ENCODE measurements at places on chromosomes 16 and 17.

DNA sequence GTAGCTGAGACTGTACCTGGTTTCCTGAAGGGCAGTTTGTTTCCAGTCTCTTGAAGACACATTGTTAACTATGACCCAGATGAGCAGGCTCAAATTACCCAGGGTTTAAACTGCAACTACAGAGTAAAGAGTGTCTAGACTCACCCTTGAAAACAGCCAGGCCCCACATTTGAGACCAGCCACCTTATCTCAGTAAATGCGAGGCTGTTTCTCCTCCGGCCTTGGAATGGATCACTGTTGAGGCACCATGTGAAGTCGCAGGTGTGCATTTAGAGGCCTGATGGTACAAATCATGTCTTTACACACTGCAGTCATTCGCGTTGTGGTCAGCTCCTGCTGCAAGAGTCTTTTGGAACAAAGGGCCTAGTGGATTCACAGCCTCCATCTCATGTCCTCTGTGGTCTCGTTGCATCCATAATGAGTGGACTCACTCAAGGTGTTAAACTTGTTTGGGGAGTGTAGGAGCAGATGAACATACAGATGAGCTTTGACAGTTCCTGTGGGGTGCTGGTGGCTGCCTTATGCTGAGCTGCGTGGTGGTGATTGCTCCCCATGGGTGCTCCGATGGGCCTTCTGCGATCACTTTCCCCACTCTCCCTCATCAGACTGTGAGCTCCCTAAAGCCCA is 18.5 kb upstream of the N4BP1 start:
- DNase-seq, result no peak

- DNase-seq, result no peak
Observed at GRCh38 chr17:50466371-50467113, 2.1 kb downstream of the CHAD start.

DNA sequence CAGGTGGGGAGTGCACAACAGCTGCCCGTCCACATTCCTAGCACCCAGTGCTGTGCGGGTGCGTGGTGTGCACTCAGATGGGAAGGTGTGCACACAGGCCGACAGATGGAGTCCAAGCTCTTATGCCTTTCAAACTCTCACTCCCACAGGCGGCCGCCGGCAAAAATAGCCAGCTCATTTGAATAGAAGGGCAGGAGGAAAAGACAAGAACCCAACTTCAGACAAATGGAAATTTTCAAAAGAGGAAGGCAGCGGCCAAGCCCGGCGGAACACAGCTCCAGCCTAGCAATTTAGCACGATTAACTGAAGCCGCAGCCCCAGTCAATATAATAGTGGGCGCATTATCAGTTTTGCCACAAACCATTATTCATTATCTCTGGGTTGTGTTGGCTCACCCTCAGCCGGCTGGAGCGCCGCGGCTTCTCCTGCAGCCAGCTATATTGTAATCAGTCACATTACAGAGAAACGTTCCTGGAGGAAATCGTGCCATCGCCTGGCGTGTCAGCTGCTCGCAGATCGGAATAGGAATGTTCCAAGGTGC is 103.9 kb upstream of the SEC14L1 start:
- no peak for DNase-seq

GRCh38 chr17:58351182-58351581 is 819 bp downstream of the SUPT4H1 start:
- DNase-seq, result no peak

DNA sequence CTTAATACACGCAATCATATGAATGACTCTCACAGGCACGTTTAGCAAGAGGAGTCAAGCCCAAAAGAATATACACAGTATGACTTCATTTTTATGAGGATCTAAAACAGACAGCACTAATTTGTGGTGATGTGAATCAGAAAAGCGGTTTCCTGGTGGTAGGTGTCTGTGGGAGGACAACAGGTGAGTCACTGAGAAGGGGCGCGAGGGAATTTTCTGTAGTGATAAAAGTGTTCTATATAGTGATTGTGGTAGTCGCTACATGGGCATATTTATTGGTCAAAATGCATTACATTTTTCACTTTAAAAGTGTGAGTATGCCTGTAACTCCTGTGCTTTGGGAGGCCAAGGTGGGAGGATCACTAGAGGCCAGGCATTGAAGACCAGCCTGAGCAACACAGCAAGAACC is 7.6 kb upstream of the TNRC6A start:
- no peak for DNase-seq

- no peak for DNase-seq
Observed at GRCh38 chr17:77763023-77763422, 195.5 kb upstream of the TNRC6C start.

DNA sequence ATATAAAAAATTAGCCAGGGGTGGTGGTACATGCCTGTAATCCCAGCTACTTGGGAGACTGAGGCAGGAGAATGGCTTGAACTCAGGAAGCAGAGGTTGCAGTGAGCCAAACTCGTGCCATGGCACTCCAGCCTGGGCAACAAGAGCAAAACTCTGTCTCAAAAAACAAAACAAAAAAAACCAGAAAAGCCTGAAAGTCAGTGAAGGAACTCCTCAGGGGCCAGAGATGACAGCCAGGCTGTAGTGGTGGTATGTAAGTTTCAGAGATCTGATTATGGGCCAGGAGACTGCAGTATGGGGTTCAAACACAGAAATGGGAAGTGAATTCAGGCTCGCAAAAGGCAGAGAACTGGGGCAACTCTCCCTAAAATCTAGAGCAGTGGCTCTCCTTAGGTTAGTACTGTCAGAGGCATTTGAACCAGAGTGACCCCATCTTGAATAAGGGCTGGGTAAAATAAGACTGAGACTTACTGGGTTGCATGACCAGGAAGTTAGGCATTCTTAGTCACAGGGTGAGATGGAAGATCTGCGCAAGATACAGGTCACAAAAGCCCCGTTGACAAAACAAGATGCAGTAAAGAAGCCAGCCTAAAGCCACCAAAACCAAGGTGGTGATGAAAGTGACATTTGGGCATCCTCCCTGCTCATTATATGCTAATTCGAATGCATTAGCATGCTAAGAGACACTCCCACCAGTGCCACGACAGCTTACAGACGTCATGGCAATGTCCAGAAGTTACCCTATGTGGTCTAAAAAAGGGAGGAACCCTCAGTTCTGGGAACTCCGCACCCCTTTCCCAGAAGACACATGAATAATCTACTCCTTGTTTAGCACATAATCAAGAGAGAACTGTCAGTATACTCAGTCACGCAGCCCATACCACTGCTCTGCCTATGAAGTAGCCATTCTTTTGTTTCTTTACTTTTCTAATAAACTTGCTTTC is 120.2 kb upstream of the XYLT1 start:
- DNase-seq, result no peak

GRCh38 chr17:59839651-59840328 is 53.0 kb downstream of the TUBD1 start:
- no peak for DNase-seq

DNA sequence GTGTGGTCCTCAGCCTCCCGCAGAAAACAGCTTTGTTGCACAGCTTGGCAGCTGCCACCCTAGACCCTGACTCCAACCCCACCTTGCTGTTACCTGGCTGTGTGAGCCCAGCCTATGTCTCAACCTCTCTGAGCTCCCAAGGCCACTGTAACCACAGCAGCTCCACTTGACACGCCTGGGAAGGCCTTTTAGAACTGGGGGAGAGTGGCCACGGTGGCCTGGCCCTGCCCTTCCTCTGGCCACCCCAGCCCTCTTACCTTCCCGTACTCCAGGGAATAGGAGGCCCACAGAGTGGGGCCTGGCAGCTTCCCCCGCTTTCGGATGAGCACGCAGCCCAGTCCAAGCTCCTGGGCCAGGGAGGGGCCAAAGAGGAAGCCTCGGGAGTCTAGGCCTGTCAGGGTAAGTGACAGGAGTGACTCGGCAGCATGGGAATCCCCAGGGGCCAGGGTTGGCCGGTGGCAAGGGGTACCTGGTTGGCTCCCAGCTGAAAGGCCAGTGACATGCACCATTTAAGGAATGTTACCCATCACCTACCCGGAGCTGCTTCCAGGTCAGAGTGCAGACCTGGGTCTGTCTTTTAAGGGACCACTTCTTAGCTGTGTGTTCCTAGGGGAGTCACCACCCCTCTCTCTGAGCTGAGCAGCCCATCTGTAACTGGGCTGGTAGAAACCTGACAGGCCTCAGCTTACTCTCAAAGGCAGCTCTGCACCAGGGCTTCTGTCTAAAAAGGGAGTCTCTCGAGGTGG is 1.4 kb downstream of the APRT start:
- DNase-seq, result no peak

GRCh38 chr16:29030086-29030840 is 45.4 kb downstream of the LAT start:
- DNase-seq, result no peak

DNA sequence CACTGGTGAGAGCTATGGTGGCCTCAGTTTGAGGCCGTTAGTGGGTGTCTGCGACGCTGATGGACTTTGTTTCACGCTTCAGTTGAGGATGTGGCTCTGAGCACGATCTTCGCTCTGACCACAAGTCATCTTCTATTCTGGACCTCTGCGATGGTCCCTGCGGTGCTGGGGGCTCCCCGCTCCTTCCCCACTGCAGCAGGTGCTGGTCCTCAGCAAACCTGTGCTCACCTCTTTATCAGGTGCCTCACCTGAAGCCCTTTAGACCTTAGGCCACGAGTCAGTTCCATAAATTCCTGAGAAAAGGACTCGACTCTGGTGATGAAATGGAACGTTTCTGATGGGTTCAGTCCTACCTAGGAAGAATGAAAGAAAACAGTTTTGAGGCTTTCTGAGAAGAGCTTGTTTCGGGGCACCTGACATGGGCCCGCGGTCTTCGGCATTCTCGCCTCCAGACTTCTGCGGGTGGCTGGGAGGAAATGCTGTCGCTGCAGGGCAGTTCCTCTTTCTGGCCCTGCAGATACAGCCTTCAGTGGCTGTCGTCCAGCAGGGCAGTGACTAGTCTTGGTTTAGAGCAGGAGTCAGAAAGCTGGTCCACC is 4.7 kb downstream of the KCTD5 start:
- no peak for DNase-seq

DNA sequence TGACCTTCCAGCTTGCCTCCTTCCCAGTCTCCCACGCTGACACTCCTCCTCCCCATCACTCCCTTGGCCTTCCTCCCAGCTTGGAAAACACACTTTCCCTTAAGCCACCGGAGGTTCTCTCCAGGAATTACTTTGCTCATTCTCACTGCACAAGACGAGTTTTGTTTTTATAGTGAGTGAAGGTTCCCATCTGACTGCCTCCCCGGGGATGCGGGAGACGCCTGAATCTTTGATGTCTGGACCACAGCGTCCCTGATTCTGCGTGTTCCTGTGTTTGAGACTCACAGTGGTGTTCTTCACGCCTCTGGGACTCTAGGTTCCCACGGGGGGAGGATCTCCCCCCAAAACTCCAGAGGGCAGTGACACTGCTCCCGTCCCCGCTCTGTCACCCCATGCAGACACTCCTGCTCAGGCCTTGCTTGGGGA is 2.0 kb downstream of the DNAI2 start:
- no peak for DNase-seq

- no peak for DNase-seq
Observed at GRCh38 chr17:28338056-28338768, 2.7 kb downstream of the TNFAIP1 start.

- peak; percentile 11 for DNase-seq
Observed at GRCh38 chr17:52201767-52202519, 43.4 kb upstream of the CA10 start.

DNA sequence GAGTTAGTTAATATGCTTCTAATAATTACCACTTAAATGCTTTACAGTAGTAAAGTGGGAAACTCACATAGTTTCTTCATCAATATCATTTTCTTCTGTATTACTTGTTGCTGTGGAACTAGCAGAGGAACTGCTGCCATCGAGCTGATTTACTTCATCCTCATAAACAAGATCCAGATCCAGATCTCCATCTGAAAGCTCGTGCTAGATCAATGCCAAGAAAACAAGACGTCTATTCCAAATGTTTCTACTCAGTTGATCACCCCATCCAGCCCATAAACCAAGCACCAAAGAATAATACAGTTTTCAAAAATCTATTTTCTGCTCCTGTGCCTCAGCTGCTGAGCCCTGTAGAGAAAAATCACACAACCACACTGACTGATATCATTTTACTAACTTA is 59.1 kb downstream of the TRIM37 start:
- no peak for DNase-seq

DNA sequence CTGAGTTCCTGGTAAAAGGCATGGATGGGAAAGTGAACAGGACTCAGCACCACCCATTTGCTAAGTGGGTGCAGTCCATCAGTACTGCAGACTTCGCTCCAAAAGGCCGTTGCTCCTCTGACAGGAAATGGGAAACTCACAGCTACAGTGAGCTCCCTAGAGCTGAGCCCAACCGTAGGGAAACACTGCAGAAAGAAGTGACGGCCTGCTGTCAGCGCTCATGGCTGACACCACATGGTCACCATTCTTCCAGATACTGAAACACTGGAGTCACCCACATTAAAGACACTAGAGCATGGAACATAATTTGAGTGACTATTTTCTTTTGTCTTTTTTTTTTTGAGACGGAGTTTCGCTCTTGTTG is 31.9 kb downstream of the UBE2O start:
- DNase-seq, result no peak

- DNase-seq, result no peak
Observed at GRCh38 chr16:68090533-68090932, 5.4 kb downstream of the NFATC3 start.

- no peak for DNase-seq
Observed at GRCh38 chr16:71259086-71259485, 28.6 kb upstream of the HYDIN start.

- no peak for DNase-seq
Observed at GRCh38 chr16:6364846-6365245, 967.8 kb upstream of the RBFOX1 start.

DNA sequence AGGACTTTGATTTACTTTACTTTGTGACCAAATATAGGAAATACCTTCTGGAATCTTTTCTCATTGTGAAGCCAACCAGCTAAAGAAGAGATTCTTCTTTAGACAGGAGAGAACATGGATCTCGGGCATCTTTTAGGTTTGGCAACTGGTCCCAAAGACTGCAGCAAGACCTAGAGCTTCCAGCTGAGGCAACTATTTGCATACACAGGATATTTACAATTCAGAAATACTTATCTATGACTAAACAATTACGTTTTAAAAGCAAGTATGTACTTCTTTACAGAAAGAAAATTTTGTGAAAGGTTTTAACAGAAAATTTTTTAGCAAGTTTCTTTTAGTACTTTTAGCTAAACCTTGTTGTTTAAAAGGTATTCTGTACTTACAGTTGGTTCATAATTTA is 106.5 kb downstream of the MAP2K4 start:
- DNase-seq, result no peak

DNA sequence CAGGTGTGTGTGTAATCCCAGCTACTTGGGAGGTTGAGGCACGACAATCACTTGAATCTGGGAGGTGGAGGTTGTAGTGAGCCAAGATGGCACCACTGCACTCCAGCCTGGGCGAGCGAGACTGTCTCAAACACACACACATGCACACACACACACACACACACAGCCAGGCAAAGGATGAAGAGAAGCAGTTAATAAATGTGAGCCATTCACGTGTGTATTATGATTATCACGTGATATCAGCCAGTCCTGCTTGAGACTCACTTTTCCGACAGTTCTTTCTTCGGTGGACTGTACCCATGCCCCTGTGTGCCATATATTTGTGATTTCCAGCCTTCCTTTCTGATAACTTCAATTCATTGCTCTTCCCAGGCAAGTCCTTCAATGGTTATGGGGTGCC is 119.3 kb downstream of the PRKCB start:
- DNase-seq, result no peak

GRCh38 chr16:22813223-22813947 is 577 bp upstream of the HS3ST2 start:
- peak; percentile 82 for DNase-seq

GRCh38 chr16:75792771-75793492 is 66.6 kb upstream of the CPHXL start:
- no peak for DNase-seq

Measured in neuronal stem cell (in vitro differentiated cells).